Endothelial cell of umbilical vein (primary cell): ENCODE measurements at places on chromosomes 4 and X. TPM values are rescaled to one million over a fixed set of nuclear protein-coding genes. Genes with fewer than 3 reads are reported as not detected.

The SORBS2 gene
- total RNA-seq, result 75.5 and 82.5 TPM in 2 replicates

The TMEM150C gene
- total RNA-seq, result 6.5 and 6.6 TPM in 2 replicates

The HELT gene
- total RNA-seq, result not detected in 2 replicates

DNA sequence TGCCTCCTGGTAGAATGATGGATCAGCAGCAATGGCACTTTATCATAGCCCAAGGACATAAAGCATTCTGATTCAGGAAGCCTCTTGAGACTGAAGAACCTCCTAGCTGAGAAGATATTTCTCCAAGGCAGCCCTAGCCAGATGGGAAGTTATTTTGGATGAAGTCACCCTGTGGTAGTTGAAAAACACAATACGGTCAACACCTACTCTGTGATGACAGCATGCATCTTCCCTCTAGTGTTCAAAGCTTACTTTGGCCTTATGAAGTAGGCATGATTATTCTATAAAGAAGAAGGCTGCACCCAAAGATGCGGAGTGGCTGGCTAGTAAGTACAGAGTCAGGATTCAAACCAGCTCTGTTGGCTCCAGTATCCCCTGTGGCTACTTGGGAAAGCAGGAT lies 47.9 kb downstream of the TLR10 start:
- H3K27me3 ChIP-seq, result no peaks in the 10 kb centered on the region
- no peak for DNase-seq
- no peak overlapping the region for H3K4me3 ChIP-seq
- H3K27ac ChIP-seq, result no peak overlapping the region

DNA sequence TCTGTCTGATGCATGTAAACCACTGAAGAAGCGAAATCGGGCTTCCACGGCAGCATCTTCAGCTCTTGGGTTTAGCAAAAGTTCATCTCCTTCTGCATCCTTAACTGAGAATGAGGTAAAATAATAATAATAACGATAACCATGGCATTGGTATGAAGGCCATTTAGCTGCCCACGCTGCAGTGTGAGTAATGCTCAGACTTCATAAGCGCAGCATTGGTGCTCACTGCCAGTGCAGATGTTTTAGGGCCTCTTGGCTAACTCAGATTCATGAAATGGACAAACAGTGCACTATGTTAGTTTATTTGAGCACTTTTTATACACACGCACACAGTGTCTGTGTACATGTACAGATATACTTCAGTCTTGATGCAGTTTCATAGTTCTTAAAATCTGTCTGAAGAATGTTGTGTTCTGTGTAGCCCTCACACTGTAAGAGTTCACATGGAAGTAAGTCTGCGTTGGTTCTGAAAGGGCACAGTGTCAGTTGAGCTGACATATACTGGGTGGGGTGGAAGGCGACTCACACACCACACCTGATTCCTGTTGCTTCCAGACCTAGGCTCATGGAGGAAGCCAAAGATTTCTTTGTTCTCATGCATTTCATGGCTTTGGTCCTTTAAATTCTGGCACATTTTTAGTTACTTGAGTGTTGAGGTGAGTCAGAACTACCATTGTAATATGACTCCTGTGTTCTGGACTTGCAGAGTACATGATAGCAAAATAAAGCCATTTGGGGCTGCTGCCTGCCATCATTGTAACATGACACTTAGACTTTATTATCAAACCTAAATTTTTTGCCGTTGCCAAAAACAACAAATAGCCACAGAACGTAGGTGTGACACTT lies 68.7 kb downstream of the NSD2 start:
- DNase-seq, result peak; percentile 83
- H3K27ac ChIP-seq, result peak overlapping the region; percentile 38
- H3K4me3 ChIP-seq, result no peak overlapping the region
- H3K4me1 ChIP-seq, result peaks cover 17% of the 10 kb centered on the region
- H3K36me3 ChIP-seq, result peaks cover 28% of the 10 kb centered on the region

GRCh38 chrX:18158963-18159362 lies 61.7 kb downstream of the BEND2 start:
- H3K36me3 ChIP-seq, result no peaks in the 10 kb centered on the region
- no peak overlapping the region for H3K4me3 ChIP-seq
- no peak overlapping the region for H3K27ac ChIP-seq
- no peaks in the 10 kb centered on the region for H3K4me1 ChIP-seq
- no peaks in the 10 kb centered on the region for H3K27me3 ChIP-seq
